ENCODE measurements at places on chromosomes 12 and 14.

- no peak for DNase-seq
These were observed 122.5 kb downstream of the DICER1 start for GRCh38 chr14:95034788-95035187.

DNA sequence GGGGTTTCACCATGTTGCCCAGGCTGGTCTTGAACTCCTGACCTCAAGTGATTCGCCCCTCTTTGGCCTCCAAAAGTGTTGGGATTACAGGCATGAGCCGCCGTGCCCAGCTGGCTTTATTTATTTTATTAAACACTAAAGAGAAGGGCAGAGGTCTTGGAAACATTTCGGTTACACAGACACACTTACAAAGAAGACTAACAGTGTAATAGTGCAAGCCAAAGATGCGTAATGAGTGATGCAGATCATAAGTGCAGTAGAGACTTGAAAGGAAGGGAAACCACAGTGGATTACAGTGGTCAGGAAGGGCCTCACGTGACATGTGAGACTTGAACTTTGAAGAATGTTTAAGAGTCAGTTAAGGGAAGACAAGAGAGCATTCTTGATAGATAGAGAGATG is 33.9 kb upstream of the CDK17 start:
- DNase-seq, result peak; percentile 38

DNA sequence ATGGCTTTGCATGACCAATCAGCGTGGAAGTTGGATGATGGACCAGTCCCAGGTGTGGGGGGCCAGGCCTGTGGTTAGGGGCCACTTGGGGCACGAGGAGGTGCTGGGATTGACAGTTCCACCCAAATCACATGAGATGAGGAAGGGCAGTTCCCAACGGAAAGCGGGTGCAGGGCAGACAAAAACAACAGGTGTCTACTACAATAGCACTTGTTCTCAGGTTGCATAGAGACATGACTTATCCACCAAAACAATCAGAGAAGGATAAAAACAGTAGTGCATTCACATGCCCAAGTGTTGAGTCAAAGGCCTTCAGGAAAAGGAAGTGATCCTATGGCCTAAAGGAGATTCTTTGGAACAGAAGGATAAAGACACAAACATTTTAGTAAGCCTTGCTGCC is 14.6 kb upstream of the EIF2B2 start:
- no peak for DNase-seq

- DNase-seq, result no peak
These were observed 29.5 kb upstream of the HIGD1C start for GRCh38 chr12:50922820-50923219.

- DNase-seq, result no peak
These were observed 7.4 kb upstream of the HOXC11 start for GRCh38 chr12:53965281-53966084.

- no peak for DNase-seq
These were observed 372.3 kb downstream of the RPL10L start for GRCh38 chr14:46279327-46279726.

DNA sequence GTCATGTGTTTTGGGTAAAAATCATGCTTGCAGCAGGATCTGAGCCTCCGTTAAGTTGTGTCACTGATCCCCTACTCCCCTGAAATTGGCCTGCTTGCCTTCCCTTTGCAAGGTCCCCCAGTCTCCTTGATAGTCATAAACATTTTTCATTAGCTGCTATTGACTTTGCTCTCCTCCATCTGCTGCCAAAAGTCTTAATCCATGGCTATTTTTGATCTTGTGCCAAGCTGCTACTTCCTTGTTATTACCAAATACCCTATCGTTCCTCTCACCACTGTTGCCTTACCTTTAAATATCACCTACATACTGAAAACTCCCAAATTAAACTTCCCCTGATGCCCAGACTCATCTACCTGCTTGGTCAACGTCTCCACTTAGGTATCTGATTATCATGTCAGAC is 148.3 kb downstream of the PHLDA1 start:
- DNase-seq, result no peak

GRCh38 chr14:92153581-92153980 is 31.8 kb downstream of the CPSF2 start:
- DNase-seq, result no peak

DNA sequence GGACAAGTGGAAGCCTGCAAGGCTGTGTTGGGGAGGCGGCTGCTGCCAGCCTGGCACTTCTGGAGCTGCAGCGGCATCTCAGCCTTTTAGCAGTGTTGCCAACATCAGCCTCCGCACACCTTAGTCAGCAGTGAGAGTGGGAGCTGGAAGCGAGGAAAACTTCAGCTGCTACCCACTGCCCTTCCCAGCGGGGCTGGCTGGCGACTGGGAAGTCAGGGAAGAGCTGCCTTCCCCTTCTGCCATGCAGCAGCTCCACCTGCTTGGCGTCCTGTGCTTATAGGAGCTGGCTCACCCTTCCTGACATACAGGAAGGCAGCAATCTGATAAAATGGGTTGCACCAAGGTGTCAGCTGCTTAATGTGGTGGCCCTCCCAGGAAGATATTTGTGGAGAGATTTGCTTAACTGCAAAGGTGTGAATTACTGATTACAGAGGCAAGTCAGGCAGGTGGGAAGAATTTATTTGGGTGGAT is 15.4 kb upstream of the PLEKHG3 start:
- DNase-seq, result no peak

GRCh38 chr14:85281921-85282320 is 248.0 kb upstream of the FLRT2 start:
- DNase-seq, result no peak

DNA sequence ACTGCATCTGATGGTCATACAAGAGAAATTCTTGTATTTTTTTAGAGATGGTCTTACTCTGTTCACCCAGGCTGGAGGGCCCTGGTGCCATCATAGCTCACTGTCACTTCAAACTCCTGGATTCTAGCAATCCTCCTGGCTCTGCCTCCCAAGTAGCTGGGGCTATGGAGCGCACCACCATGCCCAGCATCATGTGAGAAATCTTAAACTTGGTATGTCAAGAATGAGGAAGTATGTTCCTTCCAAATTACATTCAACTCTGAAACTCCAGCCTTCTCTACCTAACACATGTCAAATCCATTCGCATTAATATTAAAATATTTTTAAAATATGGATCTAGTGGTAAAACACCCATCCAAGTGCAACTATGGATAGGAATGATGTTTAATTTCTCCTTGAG is 27.5 kb upstream of the CDKN3 start:
- no peak for DNase-seq

- no peak for DNase-seq
These were observed 2.8 kb downstream of the RAPGEF3 start for GRCh38 chr12:47755655-47756562.

DNA sequence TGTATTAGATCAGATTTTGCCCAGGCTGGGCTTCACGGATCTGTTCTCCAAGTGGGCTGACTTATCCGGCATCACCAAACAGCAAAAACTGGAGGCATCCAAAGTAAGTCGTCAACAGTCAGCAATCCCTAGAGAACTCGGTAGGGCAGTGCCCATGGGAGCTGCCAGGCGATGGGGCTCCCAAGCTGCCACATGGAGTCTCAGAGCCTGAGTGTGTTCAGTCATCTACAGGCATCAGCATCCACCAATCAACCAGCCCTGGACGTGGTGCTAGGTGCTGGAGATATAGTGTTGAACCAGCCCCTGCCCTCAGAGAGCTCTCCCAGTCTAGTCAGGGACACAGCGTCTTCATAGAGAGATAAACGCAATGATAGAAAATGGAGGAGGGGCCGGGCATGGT is 6.9 kb downstream of the SERPINA4 start:
- no peak for DNase-seq

DNA sequence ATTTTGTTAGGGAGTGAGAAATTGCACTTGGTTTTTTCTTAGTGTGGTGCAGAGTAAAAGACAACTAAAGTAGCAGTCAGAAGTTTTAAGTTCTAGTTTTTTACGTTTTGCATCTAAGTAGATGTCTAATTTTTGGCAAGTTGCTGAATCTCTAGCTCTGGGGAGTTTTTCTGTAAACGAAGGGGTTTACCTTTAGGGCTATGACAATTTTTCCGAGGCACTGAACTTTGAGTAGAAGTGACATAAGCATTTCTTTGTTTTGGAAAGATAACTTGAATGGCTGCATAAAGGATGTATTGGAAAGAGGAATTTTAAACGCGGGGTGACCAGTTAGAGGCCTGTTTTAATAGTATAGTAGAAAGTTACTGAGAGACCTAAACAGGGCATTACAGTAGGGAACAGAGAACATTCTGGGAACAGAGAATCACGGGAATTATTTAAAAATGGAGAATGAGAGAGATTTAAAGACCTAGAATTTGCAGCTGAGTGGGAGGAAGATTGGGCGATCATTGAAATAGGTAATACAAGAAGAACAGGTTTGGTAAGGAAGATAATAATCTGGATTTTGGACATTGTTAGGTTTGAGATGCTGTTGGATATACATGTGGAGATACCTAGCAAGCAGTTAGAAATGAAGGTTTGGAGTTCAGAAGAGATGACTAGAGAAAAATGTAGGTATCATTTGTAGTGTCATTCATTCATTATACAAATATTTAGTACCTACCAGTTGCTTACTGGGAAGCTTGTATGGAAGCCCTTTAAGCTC is 1.2 kb downstream of the ZNF410 start:
- DNase-seq, result no peak

- no peak for DNase-seq
These were observed 175.9 kb upstream of the BMP4 start for GRCh38 chr14:54132496-54132895.

DNA sequence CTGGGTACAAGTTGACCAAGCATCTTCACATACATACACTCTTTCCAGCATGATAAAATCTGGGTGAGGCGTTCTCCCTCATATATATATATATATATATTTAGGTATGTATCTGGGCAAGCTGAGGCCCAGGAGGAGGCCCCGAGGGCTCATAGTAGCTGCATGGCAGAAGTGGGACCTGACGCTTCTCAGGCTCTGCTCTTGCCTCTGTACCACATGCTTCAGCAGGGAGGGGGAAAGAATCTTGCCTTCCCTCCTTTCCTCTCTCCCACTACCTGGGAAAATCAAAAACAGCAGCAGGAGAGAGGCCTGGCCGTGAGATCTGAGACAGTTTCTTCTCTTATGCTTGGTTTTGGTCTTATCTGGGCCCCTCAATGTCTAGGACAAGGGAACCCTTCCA is 9.2 kb downstream of the PPP1R1A start:
- DNase-seq, result no peak

- DNase-seq, result no peak
These were observed 34.2 kb downstream of the ARID4A start for GRCh38 chr14:58332561-58332960.

DNA sequence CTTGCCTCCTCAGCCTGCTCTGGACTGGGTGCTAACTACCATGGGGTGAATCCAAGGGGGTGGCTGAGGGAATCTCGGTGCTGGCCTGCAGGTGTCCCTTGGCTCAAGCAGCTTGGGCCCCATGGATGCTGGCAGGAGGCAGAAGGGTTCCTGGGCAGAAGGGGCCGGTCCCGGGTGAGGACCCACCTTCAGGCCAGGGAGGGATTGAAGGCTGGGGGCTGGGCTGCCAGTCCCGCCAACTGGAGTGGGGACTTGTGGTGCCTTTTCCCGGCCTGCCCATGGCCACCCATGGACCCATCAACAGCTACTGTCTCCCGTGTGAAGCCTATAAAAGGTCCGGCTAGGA is 550.1 kb downstream of the SLC6A15 start:
- DNase-seq, result no peak

GRCh38 chr14:44530475-44530874 is 23.4 kb upstream of the FSCB start:
- no peak for DNase-seq

DNA sequence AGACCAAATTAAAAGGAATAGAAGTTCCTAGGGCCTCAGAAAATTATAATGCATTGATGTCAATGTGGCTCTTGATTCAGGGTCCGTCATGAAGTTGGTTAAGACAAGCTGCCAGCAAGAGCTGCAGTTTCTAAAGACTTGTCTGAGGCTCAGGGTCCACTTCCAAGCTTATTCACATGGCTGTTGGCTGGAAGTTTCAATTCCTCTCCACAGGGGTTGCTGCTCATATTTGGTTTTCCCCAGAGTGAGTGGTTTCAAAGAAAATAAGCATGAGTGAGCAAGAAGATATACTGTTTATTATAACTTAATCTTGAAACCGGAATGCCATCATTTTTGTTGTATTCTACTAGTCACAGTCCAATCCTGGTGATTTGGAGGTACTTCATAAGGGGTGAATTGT is 1247.4 kb downstream of the LRFN5 start:
- no peak for DNase-seq

- no peak for DNase-seq
These were observed 205.7 kb downstream of the ZFP36L1 start for GRCh38 chr14:68586896-68587751.

DNA sequence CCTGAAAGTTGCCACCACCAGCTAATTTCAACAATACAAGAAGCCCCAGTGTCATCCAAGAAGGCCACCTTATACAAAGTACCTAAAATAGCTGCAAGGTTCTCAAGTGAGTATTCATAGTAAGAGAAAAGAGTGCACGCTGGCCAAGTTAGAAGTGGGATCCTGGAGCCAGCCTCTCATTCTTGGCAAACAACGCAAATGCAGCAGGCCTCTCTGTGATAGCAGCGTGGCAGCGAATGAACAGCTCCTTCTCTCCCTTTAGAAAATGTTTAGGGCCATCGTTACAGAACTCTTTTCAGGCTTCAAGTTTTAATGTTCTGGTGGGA is 78.0 kb upstream of the IFNG-AS1 start:
- no peak for DNase-seq

- no peak for DNase-seq
These were observed 64.6 kb downstream of the EP400 start for GRCh38 chr12:132014092-132014914.

- DNase-seq, result no peak
These were observed 40.3 kb downstream of the SOCS2 start for GRCh38 chr12:93612776-93613175.

GRCh38 chr12:12748044-12748443 is 30.9 kb downstream of the CDKN1B start:
- no peak for DNase-seq

DNA sequence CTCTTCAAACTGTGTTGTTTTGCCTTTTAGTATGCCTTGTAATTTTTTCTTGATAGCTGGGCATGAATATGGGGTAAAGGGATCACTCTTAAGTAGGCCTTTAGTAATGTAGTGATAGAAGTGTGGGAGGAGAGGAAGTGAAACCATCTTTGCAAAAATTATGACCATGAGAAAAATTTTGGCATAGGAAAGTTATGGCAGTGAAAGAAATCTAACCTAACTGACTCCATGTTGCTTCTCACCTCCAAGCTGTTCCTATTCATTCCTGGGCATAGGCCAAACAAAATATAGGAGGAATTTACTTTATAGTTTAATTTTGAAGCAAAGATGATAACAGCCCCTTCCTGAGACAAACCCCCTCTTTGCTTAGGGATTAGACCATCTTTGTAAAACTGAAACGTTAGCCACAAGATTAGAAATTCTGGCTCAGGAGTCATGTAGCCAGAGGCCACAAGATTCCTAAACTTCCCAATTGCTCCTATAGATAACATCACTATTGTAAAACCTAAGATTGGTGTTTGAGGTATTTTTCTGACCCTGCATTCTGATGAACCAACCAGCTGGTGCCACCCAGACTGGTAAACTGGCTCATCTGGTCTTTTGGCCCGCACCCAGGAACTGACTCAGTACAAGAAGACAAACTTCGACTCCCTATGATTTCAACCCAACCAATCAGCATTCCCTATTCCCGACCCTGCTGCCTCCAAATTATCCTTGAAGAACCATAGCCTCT is 45.8 kb downstream of the CRADD start:
- DNase-seq, result no peak
